ENCODE measurements at places on chromosomes 5 and 9. TPM values are rescaled to one million over a fixed set of nuclear protein-coding genes. Genes with fewer than 3 reads are reported as not detected.

GRCh38 chr5:43300112-43300511, 13.1 kb downstream of the HMGCS1 start:
- DNase-seq, result no peak

DNA sequence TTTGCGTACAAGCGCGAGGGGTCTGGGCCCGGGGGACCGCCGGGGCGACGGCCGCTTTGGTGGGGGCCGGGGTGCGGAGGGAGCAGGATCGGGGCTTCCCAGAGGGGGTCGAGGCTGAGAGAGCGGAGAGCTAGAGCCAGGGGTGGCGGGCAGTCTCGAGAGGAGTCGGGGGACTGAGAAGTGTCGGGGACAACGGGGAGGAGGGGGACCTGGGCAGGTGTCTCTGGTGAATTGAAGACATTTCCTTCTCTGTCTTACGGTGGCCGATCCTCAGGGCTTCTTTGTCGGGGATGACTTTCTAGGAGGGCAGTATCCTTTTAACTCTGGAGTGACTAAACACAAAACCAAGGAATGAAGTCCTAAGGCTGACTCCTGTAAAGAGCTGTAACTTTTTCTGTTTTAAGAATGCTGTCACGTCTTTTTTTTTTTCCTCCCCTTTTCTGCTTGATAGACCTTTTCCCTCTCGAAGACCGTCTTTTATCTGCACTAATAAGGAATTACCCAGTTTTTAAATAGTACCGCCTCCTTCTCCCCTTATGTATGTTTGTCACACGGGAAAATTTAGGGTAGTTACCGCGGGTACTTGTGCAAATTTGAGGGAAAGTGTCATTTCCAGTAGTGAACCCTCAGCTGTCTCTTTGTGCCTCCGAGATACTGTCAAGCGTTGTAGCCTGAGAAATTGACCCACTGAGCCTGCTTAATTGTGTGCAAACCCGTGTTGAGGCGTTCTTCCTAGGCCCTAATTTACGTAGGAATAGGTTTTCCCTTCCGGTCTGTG, 822 bp downstream of the DENND4C start:
- peak; percentile 50 for DNase-seq

DNA sequence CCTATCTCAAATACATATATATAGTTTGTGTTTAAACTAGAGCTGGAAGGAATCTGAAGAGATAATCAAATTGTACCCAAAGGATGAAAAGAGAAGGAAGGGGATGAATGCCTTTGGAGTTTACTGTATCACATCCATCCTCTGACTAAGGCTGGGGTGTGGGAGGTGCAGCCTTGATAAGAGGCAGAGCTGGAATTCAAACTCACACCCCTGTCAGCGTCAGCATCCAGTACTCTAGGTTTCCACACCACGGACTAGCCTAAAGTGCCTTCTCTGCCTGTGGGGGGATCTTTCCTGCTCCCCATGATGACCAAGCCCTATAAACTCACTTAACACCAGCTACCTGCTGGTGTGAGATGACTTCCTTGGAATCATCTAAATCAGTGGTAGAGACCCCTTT, 48.1 kb downstream of the EPB41L4B start:
- DNase-seq, result no peak

DNA sequence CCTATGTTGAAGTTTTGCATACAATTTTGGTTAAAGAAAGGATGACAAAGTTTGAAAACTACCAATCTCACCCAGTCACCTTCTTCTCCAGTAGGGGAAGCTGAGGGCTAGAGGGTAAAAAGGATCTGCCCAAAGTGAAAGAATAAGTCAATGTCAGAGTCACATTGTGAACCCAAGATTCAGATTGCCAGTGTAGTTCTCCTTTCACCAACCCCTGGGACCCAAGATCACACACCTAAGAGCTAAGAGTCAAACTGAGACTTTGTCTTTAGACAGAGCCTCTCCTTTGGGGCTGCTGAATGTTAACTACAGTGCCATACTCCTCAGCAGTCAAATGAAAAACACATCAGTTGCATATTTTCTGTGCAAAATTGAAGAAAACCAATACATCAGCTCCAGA, 210.6 kb downstream of the ATP10B start:
- no peak for DNase-seq

DNA sequence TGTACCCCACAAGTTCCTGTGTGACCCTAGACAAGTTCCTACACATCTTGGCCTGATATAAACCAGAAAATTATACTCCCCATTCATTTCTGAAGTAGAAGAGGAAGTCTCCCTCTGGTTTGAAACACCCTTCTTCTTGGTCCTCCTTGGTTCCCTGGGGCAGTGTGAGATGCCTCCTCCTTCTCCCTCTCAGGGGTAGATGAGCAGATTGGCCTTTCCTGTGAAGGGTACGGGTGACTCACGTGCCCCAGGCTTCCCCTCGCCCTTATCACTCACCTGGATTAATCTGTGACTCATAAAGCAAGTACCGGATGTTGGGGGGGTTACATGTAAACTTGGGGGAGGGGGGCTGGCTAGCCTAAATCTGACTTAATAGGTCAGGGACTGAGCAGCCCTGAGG, 11.1 kb upstream of the AQP3 start:
- DNase-seq, result no peak

DNA sequence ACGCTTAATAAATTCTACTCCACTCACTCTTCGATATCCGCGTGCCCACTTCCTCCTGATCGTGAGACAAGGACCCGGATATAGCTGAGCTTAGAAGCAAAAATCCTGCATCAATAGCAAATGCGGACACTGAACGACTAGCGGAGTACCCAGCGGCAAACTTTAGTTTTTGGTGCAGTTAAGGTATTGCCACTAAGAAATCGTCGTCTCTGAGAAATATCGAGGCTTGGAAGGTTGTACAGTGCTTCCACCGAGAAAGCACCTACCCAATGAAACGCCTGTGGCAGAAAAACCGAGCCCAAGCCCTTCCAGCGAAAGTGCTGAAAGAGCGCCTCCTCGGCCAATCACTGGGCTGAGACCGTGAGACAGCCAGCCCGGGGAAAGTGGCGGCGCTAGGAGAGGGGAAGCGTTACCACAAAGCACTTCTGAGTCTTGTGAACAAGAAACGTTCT, 32.2 kb downstream of the ANXA2R start:
- peak; percentile 85 for DNase-seq

DNA sequence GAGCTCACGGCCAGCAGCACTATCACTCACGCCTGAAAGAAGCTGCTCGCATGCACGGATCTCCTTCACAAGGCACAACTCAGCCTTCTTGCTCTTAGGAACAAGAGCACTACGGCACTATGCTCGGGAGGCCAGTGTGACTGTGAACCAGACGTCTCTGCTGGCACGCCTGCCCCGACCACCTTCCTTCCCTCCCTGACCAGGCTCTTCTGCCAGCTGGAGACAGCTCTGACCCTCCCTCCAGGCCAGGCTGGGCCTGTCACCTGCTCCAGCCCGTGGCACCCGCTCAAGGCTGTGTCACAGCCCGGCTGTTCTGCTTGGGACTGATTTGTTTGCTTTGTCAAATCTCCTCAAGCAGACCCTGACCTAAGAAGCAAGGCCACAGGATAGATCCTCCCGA, 7.0 kb downstream of the TBC1D9B start:
- DNase-seq, result no peak

- DNase-seq, result peak; percentile 67
These were observed 22.6 kb downstream of the DBH start for GRCh38 chr9:133658442-133659431.

DNA sequence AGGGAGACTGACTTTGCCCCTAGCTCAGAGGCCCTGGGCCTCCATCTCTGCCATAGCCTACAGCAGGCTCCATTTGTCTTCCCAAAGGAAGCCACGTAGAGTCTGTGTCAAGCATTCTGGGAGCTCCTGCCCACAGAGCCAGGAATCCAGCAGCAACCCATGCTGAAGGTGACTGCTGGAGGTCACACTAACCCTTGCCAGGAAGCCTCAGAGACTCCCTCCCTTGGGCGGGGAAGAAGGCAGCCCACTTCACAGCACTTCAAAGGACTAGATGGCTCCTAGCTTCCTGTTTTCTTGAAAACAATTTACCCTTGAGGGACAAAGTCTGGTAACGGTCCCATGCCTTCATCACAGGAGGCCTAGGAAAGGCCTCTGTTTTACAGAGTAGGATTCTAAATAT, 1.7 kb downstream of the CKMT2 start:
- DNase-seq, result no peak

DNA sequence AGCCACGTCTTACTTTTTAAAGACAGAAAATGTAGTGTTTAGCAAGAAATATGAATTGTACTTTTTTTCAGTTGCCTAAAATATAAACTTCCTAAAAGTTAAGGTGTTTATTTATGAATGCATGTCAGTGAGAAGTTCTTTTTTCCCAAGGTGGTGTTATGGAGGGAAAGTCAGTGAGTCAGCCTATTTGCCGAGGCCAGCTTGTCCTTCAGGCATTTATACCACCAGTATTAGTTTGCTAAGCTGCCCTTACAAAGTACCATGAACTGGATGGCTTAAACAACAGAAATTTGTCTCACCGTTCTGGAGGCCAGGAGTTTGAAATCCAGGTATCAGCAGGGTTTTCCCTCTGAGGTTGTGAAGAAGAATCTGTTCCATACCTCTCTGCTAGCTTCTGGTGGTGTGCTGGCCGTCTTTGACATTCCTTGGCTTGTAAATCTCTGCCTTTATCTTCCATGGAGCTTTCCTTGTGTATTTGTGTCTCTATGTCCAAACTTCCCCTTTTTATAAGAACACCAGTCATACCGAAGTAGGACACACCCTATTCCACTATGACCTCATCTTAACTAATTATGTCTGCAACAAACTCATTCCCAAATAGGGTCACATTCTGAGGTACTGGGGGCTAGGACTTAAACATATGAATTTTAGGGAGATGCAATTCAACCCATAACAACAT, 38.4 kb downstream of the PRKACG start:
- DNase-seq, result no peak

- DNase-seq, result peak; percentile 76
These were observed 1215.9 kb downstream of the EFNA5 start for GRCh38 chr5:106454651-106455415.

- no peak for DNase-seq
These were observed 72.4 kb upstream of the ADAMTS2 start for GRCh38 chr5:179417696-179418095.

DNA sequence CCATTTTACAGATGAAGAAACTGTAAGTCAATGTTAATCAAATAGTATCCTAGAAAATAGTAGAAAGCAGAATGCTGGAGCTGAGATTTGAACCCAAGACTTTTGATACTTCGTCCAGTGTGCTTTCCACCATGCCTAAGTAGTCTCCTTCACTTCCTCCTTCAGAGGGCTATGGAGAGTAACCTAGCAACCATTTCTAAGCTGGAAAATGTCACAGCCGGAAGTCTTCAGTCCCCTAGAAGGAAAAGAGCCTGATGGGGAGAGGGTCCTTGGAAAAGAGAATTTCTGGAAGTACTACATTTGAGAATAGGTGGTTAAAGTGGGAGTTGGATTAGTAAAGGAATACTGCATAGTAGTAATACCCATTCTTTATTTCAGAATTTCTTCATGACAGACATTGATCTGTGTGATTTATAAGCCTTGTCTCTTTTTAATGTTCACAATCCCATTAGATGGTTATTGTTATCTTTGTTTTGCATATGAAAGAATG, 32.7 kb downstream of the PCDHAC2 start:
- DNase-seq, result peak; percentile 11

DNA sequence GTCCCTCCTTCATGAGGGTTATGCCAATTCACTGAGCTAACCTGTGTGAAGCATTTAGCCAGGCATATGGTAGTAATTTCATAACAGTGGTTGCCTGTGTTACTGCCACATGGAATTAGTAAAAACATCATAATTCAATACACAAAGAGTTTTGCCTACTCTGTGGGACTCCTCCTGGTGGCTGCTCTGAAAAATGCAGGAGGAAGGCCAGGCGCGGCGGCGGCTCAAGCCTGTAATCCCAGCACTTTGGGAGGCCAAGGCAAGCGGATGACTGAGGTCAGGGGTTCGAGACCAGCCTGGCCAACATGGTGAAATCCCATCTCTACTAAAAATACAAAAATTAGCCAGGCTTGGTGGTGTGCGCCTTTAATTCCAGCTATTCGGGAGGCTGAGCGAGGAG, 547.3 kb downstream of the CDK5RAP2 start:
- DNase-seq, result no peak

GRCh38 chr9:90009447-90009846, 404.6 kb downstream of the GADD45G start:
- DNase-seq, result no peak

DNA sequence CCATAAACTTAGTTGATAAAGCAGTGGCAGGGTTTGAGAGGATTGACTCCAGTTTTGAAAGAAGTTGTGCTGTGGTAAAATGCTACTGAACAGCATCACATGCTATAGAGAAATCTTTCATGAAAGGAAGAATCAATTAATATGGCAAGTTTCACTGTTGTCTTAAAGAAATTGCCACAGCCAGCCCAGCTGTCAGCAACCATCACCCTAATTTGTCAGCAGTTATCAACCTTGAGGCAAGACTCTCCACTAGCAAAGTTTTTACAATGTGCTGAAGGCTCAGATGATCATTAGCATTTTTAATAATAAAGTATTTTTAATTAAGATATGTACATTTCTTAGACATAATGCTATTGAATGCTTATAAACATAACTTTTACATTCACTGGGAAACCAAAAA, 101.0 kb upstream of the SH3GL2 start:
- no peak for DNase-seq

GRCh38 chr9:6443661-6444060, 30.7 kb downstream of the UHRF2 start:
- no peak for DNase-seq

DNA sequence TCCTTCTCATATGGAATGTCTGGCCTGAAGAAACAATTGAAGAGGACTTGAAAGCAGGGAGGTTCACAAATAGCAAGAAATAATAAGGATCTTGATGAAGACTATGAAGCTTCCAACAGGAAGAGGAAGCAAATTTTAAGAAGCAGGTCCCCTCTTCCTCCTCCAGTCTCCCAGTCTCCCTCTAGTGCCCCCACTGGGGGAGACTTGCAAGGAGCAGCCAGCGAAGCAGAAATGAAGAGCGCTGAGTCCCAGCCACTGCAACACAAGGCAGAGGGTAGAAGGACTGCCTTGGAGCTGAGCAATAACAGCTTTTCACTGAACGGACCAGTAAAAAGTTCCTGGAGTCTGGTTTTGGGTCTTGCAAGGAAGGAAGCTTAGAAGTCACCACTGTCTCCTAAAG, 32.6 kb upstream of the ACO1 start:
- DNase-seq, result peak; percentile 66

- no peak for DNase-seq
These were observed 152.6 kb upstream of the FST start for GRCh38 chr5:53327811-53328334.

The DDX4 gene
- total RNA-seq, result 0.09 TPM

The INSL4 gene
- total RNA-seq, result not detected

The TNC gene
- 54.9 TPM for total RNA-seq

The TMEM252 gene
- total RNA-seq, result not detected

The HTR4 gene
- total RNA-seq, result not detected

The FBXL7 gene
- 14.0 TPM for total RNA-seq

The CDC20B gene
- not detected for total RNA-seq

The PPP3R2 gene
- total RNA-seq, result not detected

The TLX3 gene
- total RNA-seq, result not detected

The FIBCD1 gene
- 1.8 TPM for total RNA-seq

The BTNL8 gene
- 0.22 TPM for total RNA-seq

The SAPCD2 gene
- 5.7 TPM for total RNA-seq

The PCDHGA9 gene
- 2.2 TPM for total RNA-seq

The PCDHGB1 gene
- total RNA-seq, result 4.3 TPM

The PCDHA4 gene
- total RNA-seq, result 9.7 TPM

The CHMP5 gene
- total RNA-seq, result 74.9 TPM
